A549 treated with CORT108297 at 1 μM for 4 hours (cell line): ENCODE measurements at places on chromosomes 13 and 19. TPM values are rescaled to one million over a fixed set of nuclear protein-coding genes. Genes with fewer than 3 reads are reported as not detected.

The IL12RB1 gene
- not detected in 5 replicates for total RNA-seq

The ZSCAN4 gene
- not detected in 5 replicates for total RNA-seq

The RFPL4AL1 gene
- 0.28 TPM in 1 of 5 replicates, not detected in the others for total RNA-seq

The PNMA8A gene
- 9.6 to 11.5 TPM (median 10.9 TPM) in 5 replicates for total RNA-seq

The SUCLA2 gene
- 25.6 to 35.8 TPM (median 29.1 TPM) in 5 replicates for total RNA-seq

The FBXO17 gene
- total RNA-seq = 66.9 to 93.7 TPM (median 87.1 TPM) in 5 replicates

The GIPR gene
- total RNA-seq = 1.7 to 4.0 TPM (median 3.3 TPM) in 5 replicates

The SBSN gene
- total RNA-seq = 2.5 to 3.1 TPM (median 3.0 TPM) in 5 replicates

The ARHGAP33 gene
- total RNA-seq = 4.3 to 9.2 TPM (median 6.5 TPM) in 5 replicates

The NRTN gene
- 0.27 to 0.89 TPM (median 0.48 TPM) in 5 replicates for total RNA-seq

The MBD3L2 gene
- not detected in 5 replicates for total RNA-seq

The PSG2 gene
- 0.05 TPM in 1 of 5 replicates, not detected in the others for total RNA-seq

The TMEM145 gene
- 2.1 to 4.1 TPM (median 2.8 TPM) in 5 replicates for total RNA-seq

The ZNF575 gene
- total RNA-seq = 1.6 to 2.5 TPM (median 2.2 TPM) in 5 replicates

The DCT gene
- not detected in 5 replicates for total RNA-seq

The PRSS57 gene
- 0.13 TPM in 1 of 5 replicates, not detected in the others for total RNA-seq

The ZNF728 gene
- not detected in 5 replicates for total RNA-seq

The NCAN gene
- 0.02 to 0.07 TPM (median 0.05 TPM) in 5 replicates for total RNA-seq

The IQCN gene
- 0.48 to 0.68 TPM (median 0.50 TPM) in 5 replicates for total RNA-seq

The ZNF766 gene
- 5.6 to 12.8 TPM (median 8.5 TPM) in 5 replicates for total RNA-seq

The RAB3D gene
- 2.7 to 3.9 TPM (median 3.1 TPM) in 5 replicates for total RNA-seq
